CD4-positive, alpha-beta T cell treated with Interleukin-1 beta for 1 hour (primary cell): ENCODE measurements at places on chromosomes 12 and 14.

DNA sequence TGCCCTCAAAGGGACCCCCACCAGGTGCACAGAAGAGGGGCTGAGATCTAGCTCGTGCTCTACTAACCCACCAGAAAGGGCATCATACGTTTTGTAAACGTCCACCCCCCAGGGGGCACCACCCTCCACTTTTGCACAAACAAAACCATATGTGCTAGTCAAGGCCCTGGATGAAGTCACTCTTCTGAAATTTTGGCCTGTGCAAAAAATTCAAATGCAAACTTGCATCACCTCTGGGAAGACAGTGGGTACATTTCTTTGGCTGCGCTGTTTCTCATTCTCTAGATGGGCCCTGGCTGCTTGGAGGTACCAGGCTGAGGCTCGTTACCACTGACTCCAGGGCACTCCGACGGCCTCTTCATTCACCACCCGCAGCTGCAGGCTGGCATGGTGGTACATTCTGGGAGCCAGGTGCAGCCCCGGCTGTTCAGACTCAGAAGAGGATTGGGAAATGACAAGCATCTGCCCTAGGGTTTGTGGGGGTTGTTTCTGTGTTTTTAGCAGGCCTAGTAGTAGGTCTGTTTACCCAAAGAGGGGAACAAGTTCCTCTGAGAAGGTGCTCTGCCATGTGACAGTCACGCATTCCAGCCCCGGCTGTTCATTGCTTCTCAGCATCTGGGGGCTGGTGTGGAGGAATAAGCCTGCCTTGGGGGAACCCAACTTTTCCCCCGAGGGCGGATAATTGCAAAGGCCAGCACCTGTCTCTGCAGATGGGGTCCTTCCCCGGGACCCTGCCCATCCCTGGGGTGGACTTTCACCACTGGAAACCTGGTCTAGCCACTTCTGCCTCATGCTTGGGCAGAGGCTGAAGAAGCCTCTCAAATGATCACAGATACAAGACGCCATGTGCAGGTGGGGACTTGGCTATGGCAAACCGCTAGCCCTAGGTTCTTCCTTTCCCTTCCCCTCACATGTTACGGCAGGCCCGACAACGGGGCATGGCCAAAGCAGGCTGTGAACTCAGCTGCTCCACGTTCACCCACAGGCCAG, 147.6 kb downstream of the DPF3 start:
- DNase-seq = no peak

- no peak for DNase-seq
Measured at GRCh38 chr14:103116636-103117035, 6.6 kb upstream of the TNFAIP2 start.

DNA sequence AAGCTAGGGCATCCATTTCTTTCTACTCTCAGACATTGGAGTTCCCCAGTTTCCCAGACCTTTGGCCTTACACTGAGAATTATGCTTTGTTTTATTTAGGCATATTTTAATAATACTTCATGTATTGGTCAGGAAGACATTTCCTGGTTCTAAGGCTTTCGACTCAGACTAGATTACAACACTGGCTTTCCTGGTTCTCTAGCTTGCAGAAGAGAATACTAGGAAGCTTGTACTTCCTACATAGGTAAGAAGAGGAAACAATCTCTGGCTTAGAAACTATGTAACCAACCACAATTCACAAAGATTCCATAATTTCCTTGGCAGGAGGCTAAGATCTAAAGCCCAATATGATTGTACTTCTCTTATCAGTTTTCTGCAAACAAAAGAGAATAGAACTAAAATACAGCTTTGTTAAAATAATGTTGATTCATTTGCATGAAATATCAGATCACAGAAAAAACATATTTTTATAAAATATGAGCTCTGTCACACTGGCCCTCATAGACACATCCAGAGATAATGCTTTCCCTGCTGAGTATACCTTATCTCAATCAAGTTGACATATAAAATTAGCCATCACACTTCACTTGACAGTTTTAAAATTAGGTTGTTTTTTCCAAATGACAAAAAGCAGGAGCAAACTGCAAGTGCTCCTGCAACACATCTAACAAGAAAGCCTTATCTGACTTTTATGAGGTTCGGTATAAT, 30.5 kb downstream of the CLEC2D start:
- no peak for DNase-seq

GRCh38 chr12:73863546-73863945, 674.1 kb upstream of the ATXN7L3B start:
- no peak for DNase-seq

DNA sequence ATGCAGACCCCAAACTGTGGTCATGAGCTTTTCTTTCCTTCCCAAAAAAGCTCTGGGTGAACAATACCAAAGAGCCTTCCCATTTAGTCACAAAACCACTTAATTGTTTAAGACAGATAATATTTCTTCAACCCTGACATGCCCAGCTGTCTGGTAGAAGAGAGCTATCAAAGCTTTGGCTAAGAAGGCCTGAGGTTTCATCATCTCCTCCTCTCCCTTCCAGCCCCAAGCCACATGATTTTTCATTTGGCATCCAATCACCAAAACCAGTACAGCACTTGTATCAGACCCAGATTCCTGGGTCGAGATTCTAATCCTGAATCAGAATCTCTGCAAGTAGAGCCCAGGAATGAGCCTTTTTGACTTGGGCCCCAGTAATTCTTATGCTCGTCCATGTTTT, 199.6 kb upstream of the TMEM260 start:
- no peak for DNase-seq

GRCh38 chr12:111448266-111448830, 42.6 kb downstream of the SH2B3 start:
- DNase-seq = no peak

DNA sequence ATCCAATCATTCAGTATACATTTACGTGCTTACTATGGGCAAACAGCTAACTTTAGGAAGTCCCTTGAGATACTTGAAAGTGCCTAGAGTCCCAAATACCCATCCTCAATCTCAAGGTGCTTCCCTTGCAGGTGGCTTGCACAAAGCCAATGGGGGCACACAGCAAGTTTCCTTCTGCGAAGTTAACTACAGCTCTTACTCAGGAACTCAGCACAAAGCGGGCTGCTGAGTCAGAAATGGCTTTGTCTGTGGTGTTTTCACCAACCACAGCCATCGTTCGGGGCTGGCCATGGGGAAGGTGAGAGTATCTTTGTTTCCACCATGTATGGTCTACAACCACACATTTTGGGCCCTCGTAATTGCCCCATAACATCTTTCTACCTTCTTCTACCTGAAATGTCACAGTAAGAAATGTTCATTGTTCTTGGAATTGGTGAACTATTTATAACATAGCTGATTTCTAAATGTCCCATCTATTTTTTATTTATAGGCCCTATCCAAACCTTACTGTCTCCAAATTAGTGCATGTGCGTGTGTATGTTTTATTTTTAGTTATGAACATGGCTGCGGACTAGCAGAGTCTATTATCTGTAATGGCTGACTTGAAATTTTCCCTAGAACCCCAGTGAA, 13.9 kb downstream of the MFAP5 start:
- DNase-seq = peak; percentile 15

DNA sequence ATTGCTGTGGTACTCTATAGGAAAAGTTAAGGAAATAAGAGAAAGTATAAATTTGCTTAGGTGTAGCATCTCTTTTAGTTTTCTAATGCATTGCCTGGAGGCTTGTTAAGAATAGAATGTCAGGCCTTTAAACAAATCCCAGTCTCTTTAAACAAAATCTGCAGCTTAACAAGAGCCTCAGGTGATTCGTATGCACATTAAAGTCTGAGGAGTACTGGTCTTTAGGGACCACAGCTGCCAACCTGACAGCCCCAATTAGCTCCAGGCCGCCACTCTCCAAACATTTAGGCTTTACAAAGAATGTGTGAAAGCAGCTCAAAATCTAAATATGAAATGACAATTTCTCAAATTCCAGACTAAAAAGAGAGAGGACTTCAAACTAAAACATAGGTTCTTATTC, 35.7 kb downstream of the PAWR start:
- no peak for DNase-seq

DNA sequence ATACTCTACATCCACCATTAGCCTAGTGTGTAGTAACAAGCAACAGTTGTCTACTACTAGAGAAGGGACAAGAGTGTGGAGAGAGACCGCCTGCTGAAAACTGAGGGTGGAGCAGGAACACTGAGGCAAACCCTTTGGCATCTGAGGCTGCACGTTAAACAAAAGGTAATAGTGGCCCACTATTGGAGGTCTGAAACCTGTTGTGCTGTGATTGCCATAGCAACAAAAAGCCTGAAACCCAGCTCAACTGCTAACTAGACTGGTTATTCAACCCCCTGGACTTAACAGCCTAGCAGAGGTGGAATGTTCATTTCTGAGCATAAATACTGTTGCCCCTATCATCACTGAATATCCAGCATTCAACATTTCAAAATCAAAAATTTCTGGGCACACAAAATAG, 43.0 kb downstream of the PPP4R4 start:
- DNase-seq = no peak

- DNase-seq = no peak
Measured at GRCh38 chr12:3081091-3081490, 3.9 kb downstream of the TSPAN9 start.

- peak; percentile 54 for DNase-seq
Measured at GRCh38 chr14:104977681-104978653, at the start of gene AHNAK2. Gene AHNAK2 (minus strand): TSS chr14:104978374. CDS start chr14:104978237, 137 bp downstream.

GRCh38 chr12:22658214-22658613, 33.2 kb downstream of the ETNK1 start:
- no peak for DNase-seq

DNA sequence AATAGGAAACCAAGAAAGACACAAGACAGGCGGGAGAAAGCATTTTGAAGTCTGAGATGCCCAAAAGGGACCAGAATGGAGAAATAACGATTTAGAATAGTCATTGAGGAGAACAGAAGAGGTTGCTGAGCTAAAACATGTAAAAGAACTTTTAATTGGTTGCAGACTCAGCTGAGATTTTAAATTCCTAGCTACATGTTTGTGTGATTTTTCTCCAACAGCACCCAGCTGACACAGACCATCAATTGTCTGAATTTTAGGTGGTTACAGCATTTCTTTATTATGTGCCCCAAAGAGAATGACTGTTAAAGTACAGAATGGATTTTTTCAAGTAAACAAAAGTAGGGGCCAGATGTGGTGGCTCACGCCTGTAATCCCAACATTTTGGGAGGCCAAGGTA, 50.3 kb downstream of the BAZ1A start:
- DNase-seq = no peak

DNA sequence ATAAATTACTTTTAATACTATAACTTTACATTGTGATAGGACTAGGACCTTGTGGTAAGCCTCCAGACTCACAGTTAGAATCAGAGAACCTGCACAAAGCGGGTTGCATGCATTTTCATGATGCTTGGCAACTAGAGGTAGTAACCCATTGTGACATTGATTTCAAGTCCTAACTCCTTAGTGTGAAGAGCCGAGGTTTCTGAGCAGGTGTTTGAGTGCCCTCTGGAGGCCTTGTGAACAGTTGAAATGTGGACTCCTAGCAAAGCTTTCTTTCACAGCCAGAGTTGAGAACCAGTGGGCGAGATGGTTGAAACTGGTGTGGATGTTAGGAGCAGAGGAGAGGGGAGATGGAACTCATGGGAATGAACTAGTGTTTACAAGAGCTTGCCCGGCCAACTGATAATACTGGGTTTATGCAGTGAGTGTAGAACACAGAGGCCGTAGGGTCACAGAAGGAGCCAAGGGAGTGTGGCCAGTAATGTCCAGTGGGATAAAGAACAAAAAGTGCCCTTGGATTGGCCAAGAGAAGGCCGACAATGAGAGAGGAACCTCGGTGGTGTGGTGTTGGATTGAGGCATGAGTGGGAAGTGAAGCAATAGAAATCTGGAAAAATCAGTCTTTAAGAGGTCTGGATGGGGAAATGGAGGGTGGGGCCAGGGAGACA, 10.9 kb downstream of the ZNF664 start:
- peak; percentile 65 for DNase-seq

DNA sequence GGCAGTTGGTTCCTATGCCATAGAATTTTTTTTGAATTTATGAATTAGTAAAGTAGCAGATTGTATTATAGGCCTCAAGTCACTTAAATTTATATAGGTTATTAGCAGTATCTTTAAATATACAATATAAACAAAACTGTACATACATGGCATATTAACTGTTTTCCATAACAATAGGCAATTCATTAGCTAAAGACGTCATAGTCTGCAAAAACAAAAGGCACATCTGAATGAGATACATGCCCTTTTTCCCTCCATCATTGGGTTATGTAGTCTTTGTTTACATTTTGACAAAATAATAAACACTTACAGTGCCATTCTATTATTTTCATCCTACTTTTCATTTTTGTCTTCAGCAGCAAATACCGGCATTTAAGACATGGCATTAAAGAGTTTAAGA, 1.1 kb upstream of the VCPKMT start:
- DNase-seq = no peak

- no peak for DNase-seq
Measured at GRCh38 chr14:68888025-68888850, 90.9 kb downstream of the ACTN1 start.

GRCh38 chr14:85535991-85536832, 6.3 kb downstream of the FLRT2 start:
- DNase-seq = no peak

- no peak for DNase-seq
Measured at GRCh38 chr12:24861766-24862540, 86.9 kb downstream of the BCAT1 start.

GRCh38 chr14:27409944-27410343, 812.1 kb upstream of the NOVA1 start:
- no peak for DNase-seq

- DNase-seq = no peak
Measured at GRCh38 chr12:1559676-1560091, 34.7 kb downstream of the FBXL14 start.

GRCh38 chr14:93752980-93753561, 35.2 kb downstream of the PRIMA1 start:
- no peak for DNase-seq

DNA sequence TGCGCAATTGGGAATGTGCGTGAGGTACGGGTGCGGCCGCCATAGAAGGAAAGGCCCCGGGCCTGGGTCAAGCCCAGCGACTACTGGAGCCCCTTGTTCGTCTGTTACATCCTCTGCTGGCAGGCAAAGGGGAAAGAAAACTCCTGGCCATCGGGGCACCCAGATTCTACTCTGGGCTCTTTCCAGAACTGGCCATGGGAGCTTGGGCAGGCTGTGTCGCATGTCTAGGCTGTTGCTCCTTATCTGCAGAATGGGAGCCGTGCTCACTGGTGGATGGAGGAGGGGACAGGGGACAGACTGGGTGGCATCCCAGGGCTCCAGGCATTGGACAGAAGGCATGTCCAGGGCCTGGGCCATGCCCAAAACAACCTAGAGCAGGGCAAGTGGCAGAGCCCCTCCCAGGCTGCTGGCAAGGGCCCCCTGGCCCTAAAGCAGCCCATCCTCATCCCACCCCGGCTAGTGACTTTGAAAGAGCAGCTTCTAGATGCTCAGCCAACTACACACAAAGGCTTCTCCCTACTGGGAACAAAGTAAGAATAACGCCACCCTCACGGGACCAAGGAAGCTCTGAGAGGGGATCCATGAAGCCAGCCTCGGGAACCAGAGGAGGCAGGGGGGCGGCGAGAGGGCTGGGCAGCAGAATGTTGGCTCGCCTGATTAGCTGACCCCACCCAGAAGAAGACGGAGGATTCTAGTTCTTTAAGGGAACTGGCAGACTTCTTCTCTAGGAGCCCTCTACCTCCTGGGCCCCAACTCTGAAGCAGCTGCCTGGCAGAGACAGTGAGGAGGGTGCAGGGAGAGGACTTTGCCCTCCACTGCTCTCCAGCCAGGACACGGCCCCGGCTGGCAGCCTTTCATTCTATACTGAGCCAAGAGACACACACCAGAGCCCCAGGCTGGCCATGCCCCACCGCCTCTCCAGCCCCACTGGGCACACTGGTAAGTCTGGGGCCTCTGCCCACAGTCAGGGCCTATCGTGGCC, 96.8 kb downstream of the SINHCAF start:
- DNase-seq = no peak
